ENCODE measurements at places on chromosomes 1 and 21. TPM values are rescaled to one million over a fixed set of nuclear protein-coding genes. Genes with fewer than 3 reads are reported as not detected.

- DNase-seq = no peak
Measured at GRCh38 chr1:12184008-12184681, 17.4 kb downstream of the TNFRSF1B start.

DNA sequence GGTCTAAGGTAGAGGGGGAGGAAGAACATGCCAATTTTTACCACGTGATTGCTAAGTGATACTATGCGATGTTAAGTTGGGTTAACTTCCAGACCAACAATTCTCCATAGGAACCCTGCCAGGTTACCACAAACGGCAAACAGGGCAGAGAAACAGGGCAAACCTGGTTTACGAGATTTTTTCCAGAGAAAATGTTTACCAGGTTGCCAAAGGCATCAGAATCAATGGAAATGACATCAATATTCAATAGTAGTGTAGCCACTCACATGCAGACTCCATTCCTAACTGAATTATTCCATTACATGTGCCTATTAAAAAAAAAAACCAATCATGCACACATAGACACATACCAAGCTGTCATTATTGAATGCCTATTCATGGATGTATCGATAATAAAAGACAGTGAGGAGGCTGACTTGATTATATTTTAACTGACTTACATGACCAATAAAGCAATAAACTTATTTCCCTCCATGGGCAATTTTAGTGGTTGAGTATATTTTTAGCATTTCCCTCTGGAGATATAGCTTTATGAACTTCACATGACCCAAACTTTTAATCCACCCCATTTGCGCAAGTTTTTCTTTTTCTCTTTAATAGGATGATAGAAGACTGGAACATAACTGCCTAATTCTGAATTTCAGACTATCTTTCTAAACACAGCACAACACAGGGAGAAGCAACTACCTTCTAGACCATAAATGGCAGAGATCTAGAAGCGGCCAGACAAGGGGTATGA is 40.5 kb upstream of the KCNE1 start:
- DNase-seq = no peak

DNA sequence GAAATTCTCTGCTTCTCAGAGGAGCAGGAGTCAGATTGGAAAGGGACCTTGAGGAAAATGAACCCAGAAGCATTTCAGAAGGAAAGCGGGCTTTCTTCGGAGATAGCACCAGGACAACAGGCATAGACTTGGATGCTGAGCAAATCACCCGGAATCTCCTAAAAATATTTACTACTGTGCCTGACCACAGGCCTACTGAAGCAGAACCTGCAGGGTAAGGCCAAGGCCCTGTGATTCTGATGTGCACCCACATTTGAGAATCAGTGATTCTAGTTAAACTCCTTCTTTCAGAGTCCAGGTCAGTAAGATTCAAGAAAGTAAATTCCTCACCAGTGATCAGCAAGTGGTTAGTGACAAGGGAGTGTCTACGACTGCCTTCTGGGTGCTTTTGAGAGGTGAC is 307.3 kb upstream of the DUSP10 start:
- no peak for DNase-seq

The BARHL2 gene
- total RNA-seq = not detected

- no peak for DNase-seq
Measured at GRCh38 chr1:21623410-21623961, 45.7 kb downstream of the RAP1GAP start.

All from CD4-positive, alpha-beta T cell (primary cell).